M059J (cell line): ENCODE measurements at places on chromosomes 1 and 21. TPM values are rescaled to one million over a fixed set of nuclear protein-coding genes. Genes with fewer than 3 reads are reported as not detected.

DNA sequence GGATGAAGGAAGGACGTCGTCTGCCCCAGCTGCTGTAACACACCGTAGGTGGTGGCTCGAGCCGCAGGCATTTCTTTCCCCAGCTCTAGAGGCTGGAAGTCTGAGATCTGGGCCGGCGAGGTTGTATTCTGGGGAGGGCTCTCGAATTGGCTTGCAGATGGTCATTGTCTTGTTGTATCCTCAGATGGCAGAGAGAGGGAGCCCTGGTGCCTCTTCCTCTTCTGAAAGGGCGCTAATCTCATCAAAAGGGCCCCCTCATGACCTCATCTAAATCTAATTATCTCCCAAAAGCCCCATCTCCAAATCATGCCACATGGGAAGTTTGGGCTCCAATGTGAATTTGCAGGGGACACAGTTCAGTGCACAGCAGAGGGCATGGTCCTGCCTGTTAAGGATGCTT is 109.0 kb downstream of the SIK1 start:
- DNase-seq, result no peak

GRCh38 chr1:59596956-59597355 is 217.8 kb upstream of the HOOK1 start:
- peak; percentile 7 for DNase-seq

GRCh38 chr1:17919525-17920439 is 164.6 kb downstream of the ACTL8 start:
- peak; percentile 47 for DNase-seq

GRCh38 chr1:235279694-235280093 is 48.3 kb downstream of the ARID4B start:
- no peak for DNase-seq

DNA sequence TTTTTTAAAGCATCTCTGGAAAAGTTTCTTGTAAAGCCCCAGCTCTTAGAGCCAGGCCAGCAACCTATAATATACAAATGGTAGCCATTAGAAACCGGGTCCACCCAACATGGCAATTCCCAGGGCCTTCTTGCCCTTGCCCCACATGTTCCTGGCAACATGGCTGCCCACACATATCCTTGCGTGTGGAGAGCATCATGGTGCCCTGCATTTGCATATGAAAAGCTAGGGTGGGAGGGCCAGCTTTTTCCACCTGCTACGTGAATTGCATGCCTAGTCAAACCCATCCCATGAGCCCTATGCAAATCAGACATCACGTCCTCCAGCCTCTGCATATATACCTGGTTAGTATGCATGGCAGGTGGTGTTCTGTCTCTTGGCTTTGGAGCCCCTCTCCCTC is 88.2 kb downstream of the RABGAP1L start:
- no peak for DNase-seq

DNA sequence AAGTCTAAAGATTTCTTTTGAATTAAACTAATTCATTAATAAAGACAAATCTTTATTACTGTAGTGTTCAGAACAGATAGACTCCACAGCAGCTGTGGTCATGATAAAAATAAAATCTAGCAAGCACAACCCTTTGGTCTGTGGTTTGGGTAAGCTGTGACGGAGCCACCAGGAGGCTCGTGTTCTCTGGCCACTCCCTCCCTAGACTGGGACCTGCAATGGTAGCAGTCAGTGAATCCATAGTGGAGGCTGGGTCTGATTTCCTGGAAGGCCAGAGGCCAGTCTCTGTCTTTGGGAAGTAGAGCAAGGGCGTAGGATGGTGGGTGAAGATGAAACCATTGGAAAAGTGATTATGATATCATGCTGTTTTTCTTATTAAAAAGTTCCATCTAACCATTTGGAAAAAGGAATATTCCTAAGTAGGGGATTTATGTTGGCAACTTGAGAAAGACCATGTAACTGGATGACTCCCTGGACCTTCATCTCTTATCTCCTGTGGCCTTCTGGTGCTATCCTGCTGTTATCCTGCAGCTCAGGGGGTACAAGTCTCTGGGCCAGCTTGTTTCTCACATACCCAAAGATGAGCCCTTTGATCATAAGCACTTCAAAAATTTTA is 39.0 kb downstream of the TENT5C start:
- DNase-seq, result no peak

DNA sequence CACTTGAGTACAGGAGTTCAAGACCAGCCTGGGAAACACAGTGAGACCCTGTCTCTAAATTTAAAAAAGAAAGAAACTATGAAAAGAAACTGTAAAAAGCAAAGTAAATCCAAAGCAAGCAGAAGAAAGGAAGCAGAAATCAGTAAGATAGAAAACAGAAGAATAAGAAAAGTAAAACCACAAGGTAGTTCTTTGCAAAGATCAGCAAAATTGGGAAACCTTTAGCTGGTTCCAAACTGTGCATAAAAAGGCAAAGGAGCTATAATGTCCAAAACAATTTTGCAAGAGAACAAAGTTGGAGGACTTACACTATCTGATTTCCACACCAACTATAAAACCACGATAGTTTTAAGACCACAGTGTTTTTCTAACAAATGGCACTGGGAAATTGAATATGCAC is 218.8 kb downstream of the RPS6KC1 start:
- no peak for DNase-seq

DNA sequence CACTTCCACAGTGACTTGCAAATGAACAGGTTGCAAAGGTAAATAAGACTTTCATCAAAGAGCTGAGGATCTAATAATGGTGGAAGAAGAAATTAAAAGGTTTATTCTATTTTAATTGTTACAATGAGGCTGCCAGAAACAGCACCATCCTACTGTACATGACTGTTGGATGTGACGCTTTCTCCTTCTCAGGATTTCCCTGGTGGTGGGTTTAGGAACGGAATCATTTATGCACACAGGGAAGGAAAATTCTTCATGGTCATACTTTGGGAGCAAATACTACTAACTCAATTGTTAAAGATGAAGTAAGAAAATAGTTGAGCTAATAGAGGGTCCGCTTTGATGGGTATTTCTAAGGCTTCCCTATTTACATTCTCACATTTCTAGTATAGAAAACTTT is 22.2 kb upstream of the LYPLAL1 start:
- DNase-seq, result no peak

SYPL2 gene
- 0.05 TPM in 1 of 2 replicates, not detected in the other for total RNA-seq

TCHH gene
- not detected in 2 replicates for total RNA-seq

LIPI gene
- not detected in 2 replicates for total RNA-seq

CFAP107 gene
- not detected in 2 replicates for total RNA-seq
